Amniotic stem cell (primary cell): ENCODE measurements at places on chromosomes 6 and 20.
A peak's percentile ranks its signal among the peaks of the same experiment; 100 is the strongest.

DNA sequence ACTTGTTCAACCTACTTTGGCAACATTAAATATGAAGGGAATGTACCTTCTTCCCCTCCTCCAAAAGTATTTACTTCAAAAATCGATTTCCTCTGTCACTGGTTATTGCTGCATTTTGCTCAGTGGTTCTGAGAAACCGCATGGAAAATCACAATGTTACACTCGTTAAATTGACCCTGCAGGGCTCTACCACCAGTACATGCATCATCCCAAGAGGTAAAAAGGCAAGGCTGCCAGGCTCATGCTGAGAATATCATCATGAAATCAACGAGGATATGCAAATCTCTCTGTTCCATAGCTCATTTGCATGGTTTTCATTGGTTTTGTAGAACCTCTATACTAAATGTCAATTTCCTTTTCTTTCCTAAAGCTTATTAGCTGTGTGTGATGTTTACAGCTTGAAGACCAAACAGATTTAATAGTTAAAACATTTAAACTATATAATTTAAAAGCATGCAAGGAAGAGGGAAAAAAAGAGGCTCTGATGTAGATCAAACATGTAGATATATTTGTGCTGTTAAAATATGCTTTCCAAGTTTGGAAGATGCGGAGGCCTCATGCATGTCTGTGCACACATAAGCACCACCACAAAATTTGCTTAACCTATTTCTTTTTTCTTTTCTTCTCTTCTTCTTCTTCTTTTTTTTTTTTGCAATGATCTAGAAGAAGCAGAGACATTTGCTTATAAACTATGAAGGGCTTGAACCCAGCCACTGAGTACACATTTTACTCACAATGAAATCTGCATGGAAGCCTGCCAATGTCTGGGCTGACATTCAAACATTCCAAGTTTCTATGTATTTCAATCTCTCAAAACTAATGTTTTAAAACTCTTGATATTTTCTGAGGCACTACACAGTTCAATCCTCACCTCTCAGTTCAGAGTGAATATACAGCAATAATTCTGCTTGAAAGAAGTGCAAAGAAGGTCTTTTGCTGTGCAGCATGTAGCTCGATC lies 194.0 kb downstream of the GMPR start:
- peak; percentile 11 for DNase-seq

DNA sequence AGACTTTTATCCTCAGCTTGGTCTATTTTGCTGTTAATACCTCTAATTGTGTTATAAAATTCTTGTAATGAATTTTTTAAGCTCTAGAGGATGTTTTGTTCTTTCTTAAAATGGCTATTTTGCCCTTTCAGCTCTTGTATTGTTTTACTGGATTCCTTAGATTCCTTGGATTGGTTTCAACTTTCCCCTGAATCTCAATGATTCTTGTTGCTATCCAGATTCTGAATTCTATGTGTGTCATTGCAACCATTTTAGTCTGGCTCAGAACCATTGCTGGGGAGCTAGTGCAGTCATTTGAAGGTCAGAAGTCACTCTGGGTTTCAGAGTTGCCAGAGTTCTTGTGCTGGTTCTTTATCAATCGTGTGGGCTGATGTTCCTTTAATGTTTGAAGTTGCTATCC lies 37.1 kb downstream of the OTOR start:
- no peak for DNase-seq

DNA sequence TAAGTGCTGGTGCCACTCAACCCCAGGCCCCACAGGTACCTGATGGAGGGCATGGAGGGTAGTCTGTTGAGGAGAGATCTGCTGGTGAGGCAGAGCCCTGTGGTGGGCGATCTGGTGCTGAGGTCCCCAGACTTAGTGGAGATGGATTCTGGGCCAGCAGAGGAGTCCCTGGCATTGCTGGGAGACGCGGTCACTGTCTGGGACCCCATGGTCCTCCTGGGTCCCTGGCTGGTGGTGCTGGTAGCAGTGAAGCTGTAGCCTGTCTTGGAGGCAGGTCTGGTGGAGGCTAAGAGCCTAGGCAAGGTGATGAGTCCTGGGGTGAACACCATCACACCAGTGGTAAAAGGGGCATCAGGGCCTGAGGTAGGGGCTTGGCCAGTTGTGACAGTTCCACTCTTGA lies 6.6 kb downstream of the TREML2 start:
- DNase-seq = no peak

GRCh38 chr6:4640139-4640538 lies 136.1 kb upstream of the CDYL start:
- no peak for DNase-seq

GRCh38 chr6:144722925-144723324 lies 437.8 kb downstream of the UTRN start:
- no peak for DNase-seq

GRCh38 chr6:129490521-129491255 lies 219.3 kb downstream of the ARHGAP18 start:
- DNase-seq = peak; percentile 90

GRCh38 chr6:24788031-24788665 lies 10.6 kb downstream of the ARMH2 start:
- DNase-seq = no peak

GRCh38 chr6:44606976-44607375 lies 219.5 kb downstream of the CDC5L start:
- DNase-seq = no peak

DNA sequence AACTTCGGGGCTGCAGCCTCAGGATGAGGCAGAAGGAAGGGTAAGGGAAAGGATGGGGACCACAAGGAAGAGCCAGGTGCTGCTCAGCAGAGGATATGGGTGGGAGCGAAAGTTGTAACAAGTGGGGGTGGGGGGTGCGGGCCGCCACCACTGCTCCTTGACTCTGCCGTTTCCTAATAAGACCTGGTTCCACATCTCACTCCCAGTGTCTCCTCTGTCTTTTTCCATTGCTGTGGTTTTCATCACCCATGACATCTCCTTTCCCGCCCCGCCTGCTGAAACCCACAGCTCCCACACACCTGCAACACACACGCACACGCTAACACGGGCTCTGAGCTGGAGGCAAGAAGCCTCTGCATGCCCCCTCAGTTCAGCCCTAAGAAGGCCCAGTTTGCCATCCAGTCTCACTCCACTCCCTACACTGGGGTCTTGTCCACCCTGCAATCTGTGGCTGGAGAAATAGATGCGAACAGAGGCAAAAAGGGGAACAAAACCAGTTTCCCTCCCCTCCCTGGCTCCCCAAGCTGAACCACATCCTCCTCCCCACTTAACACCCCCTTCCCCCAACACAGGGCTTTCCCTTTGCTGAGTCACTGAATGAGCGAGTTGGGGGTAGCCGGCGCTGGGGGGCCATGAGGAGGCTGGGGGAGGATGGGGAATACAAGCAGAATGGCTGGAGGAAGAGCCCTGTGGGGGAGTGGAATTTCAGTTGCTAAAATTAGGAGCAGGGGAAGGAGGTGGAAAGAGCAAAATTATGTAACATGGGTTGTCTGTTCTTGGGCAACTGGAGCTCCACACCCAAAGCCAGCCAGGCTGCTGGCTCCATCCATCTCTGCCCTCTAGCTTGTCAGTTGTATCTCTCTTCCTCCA lies 11.5 kb downstream of the NFKBIL1 start:
- no peak for DNase-seq

- DNase-seq = no peak
Observed at GRCh38 chr6:98156580-98156979, 677.8 kb upstream of the POU3F2 start.

GRCh38 chr20:16528078-16528477 lies 45.2 kb downstream of the KIF16B start:
- no peak for DNase-seq

- no peak for DNase-seq
Observed at GRCh38 chr6:166204852-166205650, 37.4 kb upstream of the TBXT start.

- no peak for DNase-seq
Observed at GRCh38 chr6:164370773-164371172, 938.6 kb downstream of the C6orf118 start.

- no peak for DNase-seq
Observed at GRCh38 chr6:11320914-11321597, 88.6 kb upstream of the NEDD9 start.

GRCh38 chr6:44495036-44495901 lies 107.8 kb downstream of the CDC5L start:
- DNase-seq = no peak

GRCh38 chr20:58697867-58698703 lies 5.5 kb downstream of the NPEPL1 start:
- no peak for DNase-seq

GRCh38 chr6:30234356-30234755 lies 21.1 kb upstream of the TRIM26 start:
- no peak for DNase-seq

- no peak for DNase-seq
Observed at GRCh38 chr20:8305449-8305978, 173.4 kb downstream of the PLCB1 start.

DNA sequence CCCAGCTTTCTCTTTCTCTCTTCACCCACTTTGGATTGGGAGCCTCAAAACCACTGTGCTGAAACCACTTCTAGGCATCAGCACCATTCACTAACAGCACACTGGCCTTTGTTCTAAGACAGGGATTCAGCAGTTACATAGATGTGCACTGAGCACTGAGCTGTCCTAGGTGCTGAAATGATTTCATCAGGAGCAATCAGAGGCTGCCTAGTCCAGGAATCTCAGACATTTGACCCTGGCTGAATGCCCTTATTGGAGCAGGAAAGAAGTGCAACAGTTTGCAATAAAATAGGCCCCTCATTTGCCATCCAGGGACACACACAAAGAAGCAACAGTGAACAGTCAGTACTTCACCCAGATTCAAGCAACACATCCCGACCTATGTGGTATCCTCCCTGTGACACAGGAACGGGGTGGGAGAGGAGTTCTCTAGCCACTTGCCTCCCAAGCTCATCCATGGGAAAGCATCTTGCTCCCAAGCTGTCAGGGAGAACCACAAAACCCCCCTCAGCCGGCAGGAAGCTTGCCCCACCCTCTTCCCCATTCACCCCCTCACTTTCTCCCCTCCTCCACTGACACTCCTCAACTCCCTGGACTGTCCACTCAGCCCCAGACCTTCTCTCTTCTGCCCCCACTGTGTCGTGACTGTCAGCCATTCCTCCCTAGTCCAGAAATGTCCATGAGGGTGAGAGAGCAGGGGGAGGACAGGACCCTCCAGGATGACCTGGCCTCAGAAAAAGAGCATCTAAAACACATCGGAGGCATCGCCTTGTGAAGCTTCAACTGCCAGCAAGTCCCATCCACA lies 304.4 kb downstream of the PREX1 start:
- DNase-seq = no peak

- DNase-seq = no peak
Observed at GRCh38 chr6:147003186-147003585, 201.0 kb upstream of the STXBP5 start.

GRCh38 chr6:2543321-2543720 lies 207.4 kb downstream of the MYLK4 start:
- DNase-seq = no peak

DNA sequence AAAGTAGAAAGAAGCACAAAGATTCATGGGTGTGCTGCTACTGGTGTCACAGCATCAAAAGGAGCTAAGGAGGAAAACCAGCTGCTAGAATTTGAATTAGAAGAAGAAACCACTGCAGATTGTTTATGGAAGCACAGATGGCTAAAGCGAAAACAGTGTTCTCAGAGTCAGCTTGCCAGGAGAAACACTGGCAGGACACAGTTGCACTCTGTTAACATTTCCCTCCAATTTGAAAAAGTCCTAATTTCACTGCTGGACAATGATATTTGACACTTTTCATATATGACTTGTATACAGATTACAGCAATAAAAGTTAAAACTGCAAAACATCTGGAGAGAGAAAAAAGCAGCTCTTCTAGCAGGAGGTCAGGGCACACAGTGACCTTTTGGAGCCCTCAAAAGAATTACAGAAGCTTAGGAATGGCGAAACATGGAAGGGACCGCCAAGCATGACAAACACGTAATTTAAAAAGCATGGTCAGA lies 314.5 kb downstream of the COL12A1 start:
- no peak for DNase-seq

GRCh38 chr6:1336246-1336843 lies 24.4 kb downstream of the FOXQ1 start:
- no peak for DNase-seq
